ENCODE measurements at places on chromosomes 12 and 14.

DNA sequence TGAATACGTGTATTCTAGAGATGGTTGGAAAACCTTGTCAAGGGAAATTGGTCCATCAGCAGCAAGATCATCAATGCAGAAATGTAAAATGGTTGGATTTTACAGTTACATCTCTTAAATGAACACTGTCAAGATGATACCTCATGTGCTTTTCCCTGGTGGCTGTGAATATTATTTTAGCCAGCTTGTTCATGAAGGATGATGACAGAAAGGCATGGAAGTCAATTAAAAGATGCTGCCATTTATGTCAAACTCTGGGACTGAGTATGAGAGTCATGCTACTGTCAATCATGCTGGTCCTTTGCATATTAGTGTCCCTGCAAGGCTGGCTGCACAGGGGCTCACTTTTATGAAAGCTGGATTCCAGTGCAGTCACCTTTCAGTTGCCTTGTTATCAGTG lies 10.3 kb upstream of the RERG start:
- DNase-seq: no peak

- DNase-seq: peak; percentile 67
These were observed 6.8 kb downstream of the FAM161B start for GRCh38 chr14:73943083-73943482.

DNA sequence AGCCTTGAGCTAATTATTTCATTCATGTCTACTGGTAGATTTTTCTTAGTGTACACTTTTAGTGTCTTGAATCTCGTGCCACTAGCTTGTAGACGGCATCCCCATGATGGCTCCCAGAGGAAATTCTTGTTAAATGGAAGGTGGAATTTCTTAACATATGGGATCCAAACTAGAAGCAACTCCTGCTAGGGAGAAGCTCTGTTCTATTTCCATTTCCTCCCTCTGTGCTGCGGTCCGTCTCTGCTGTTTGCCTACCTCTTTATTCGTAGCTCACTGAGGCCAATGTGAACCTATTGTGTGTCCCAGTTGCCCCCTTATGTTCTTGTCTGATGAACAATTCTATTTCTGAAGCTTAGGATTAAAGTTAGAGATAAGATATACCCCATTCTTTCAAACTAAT lies 588 bp downstream of the PIK3C2G start:
- no peak for DNase-seq

DNA sequence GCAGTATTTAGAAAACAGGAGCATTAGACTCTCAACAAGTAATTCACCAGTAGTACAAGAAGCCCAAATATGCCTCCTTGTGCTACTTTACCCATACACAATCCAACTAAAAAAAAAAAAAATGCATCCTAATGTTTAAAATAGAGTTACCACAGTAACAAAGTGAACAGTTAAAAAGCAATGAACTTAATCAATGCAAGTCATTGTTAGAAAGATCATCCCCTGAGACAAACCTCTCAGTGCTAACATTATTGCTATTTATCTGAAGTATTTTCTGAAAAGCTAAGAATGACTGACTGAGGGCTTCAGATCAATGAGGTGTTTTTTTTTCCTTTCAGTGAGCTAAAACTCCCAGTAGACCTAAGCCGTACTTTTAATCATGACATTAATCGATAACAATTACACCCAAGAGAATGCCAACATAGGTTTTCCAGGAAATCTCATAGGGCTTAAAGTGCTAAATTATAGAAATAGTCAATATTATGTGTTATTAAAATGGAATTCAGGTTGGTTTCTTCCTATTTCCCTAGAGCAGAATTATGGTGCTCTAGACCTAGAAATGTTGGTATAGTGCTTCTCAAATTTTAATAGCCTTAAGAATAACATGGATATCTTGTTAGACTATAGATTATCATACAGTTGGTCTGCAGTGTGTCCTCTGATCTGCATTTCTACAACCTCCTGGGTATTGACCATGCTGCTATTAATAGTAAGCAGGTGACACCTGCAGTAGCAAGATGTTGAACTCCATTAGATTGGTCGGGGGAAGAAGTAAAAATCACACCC lies 123.0 kb downstream of the PRKD1 start:
- no peak for DNase-seq

DNA sequence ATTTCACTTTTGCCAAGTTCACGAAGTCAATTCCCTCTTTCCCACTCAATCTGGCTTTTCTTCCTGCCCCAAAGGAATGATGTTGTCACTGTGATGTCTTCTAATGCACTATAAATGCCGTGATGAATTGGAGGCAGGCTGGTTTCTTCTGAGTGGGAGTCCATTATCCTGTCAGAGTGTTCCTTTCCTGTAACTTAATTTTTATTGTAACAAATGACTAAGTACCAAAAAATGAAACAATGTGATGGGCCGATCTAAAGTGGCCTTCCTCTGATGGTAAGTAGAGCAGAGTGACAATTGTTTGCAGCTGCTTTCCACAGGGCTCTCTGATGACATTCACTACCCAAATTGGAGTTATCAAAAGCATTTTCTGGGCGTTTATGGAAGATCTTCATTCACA lies 22.2 kb downstream of the TMEM30B start:
- no peak for DNase-seq

DNA sequence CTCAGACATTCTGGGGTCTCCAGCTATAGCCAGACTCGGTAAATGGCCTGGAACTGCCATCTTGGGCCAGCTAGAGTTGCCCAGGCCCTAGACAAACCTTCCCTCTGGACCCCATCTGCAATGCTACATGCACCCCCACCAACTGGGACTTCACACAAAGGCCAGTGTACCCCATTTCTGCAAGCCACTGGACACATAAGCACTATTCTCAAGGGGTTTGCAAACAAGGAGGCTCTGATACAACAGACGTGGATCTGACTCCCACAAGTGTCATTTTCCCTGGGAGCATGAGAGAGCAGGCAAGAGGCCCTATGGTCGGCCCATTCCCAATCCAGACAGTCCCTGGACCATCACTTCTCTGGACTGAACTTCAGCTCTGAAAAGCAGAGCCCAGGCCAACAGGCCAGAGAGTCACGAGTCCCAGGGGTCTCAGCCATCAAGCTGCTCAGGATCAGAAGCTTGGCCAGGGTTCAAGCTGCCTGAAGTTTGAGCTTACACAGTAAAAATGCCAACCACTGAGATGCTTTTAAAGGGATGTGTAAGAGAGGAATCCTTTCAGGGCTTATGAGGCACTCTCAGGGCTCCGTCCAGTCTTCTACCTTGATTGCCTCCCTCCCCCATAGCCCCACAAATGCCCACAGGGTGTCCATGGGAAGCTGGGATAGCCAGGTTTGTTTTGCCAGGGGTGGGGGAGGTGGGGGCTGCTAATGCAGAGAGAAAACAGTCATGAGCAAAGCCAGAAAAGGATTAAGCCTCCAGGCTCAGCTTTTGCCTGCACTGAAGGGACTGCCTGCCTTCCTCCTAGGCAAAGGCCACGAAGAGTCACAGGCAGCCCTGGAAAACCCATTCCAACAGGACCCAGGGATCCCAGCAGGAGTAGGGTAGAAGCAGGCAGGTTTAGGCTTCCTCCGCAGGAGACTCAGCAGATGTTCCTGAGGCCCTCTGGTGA lies 31.7 kb upstream of the PNMA1 start:
- DNase-seq: no peak

DNA sequence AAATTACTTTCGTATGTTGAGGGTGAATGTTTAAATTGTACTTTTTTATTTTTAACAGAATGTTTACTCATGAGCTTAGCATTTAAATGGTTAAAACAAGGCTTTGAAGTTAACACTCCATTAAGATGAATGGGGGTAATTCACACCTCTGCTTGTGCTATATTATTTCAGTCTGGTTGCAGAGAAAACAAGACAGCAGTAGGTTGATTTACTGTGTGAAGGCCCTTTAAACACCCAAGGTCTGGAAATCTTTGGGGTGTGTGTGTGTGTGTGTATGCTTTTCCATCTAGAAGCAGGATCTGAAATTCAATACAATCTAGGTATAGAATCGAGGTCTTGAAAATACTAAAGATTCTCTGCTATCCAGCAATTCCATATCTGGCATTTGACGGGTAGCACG lies 83.8 kb downstream of the SLC38A6 start:
- no peak for DNase-seq

DNA sequence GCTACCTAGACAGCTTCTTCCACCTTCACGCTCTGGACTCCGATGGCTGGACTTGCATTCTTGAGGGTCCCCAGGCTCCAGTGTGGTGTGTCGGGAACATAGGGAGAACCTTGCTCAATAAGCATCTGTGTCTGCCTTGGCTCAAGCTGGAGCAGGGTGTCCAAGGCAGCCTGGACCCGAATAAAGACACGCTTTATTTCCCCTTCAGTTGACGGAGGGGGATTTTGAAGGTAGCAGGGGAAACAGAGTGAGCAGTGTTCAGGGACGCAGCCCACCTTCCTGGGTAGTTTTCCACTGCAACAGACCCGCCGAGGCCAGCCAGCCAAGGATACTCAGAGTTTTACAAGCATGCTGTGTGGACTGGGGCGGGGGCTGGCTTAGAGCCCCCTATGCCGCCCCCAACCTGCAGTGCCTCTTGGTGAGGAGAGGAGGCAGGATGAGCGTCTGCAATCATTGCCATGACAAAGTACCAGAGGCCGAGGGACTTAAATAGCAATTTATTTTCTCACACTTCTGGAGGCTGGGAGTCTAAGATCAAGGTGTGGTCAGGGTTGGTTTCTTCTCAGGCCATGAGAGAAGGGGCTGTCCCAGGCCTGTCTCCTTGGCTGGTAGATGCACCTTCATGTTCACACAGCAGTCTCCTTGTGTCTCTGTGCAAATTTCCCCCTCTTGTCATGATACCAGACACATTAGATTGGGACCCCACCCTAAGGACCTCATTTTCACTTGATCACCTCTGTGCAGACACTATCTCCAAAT lies 201.2 kb downstream of the CHST11 start:
- DNase-seq: no peak

DNA sequence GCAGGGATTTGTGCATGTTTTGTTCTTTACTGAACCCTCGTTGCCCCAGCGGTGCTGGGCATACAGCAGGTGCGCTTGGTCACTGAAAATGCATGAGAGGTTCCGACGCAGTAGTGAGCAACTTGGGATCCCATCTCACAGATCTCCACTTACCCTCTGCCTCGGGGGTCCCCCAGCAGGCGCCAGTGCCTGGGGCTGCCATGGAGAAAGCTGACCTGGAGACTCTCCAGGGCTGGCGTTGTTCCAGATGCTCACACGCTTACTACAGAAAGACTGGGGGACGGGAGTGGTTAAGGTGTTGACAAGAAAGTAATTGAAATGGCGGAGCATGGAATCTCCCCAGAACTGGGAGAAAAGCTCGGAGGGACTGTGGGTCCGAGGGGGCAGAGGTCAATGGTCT lies 14.2 kb downstream of the GLT1D1 start:
- DNase-seq: no peak

DNA sequence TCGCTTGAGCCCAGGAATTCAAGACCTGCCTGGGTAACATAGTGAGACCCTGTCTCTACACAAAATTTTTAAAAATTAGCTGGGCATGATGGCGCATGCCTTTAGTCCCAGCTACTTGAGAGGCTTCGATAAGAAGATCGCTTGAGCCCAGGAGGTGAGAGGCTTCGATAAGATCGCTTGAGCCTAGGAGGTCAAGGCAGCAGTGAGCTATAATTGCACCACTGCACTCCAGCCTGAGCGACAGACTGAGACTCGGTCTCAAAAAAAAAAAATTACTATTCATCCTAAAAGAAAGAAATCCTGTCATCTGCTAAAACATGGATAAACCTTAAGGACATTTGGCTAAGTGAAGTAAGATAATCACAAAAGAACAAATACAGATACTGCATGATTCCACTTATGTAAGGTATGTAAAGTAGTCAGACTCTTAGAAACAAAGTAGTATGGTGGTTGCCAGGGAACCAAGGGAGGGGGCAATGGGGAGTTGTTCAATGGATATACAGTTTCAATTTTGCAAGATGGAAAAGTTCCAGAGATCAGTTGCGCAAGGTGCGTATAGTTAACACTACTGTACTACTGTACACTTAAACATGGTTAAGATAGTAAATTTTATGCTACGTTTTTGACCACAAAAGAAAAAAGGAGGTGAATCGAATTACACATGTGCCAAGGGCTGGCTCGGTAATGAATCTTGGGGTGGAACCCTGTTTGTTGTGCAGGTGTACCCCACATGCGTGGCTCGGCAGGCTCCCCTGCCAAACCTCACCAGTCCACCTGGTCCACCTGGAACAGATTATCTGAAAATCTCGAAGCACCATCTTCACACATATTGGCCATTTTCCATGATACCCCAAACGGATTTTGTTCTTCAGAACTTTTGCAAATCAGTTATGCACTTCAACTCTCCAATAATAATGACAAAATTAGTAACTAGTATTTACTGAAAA lies 18.3 kb upstream of the ATP2A2 start:
- DNase-seq: no peak

GRCh38 chr12:103688376-103689063 lies 101.4 kb downstream of the STAB2 start:
- no peak for DNase-seq

- no peak for DNase-seq
These were observed 82.3 kb downstream of the RIMBP2 start for GRCh38 chr12:130633771-130634170.
